Fibroblast of villous mesenchyme (primary cell): ENCODE measurements at places on chromosomes 11 and 22. TPM values are rescaled to one million over a fixed set of nuclear protein-coding genes. Genes with fewer than 3 reads are reported as not detected.

GRCh38 chr11:2276280-2277007 lies 6.1 kb upstream of the ASCL2 start:
- DNase-seq: no peak

GRCh38 chr11:30445056-30445455 lies 122.2 kb downstream of the ARL14EP start:
- no peak for DNase-seq

ART5 gene
- not detected in 2 replicates for total RNA-seq

DNA sequence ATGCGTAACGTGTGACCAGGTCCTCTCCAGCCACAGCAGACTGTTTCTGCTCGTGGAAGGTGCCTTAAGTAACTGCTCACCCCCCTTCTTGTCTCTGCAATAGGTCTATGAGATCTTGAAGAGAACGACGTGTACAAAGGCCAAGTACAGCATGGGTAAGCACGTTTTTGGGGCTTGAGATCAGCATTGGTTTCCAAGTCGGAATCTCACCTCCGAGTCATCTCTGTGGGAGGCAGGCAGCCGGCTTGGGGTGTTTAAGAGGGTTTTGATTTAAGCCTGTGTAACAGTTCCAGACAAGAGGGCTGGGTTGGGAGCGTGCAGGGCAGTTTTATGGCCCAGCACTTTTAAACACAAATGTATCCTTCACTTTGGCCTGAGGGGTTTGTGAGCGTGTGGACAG lies 30.1 kb downstream of the ANO1 start:
- DNase-seq: peak; percentile 33
